ENCODE measurements at places on chromosomes 3 and 15.

DNA sequence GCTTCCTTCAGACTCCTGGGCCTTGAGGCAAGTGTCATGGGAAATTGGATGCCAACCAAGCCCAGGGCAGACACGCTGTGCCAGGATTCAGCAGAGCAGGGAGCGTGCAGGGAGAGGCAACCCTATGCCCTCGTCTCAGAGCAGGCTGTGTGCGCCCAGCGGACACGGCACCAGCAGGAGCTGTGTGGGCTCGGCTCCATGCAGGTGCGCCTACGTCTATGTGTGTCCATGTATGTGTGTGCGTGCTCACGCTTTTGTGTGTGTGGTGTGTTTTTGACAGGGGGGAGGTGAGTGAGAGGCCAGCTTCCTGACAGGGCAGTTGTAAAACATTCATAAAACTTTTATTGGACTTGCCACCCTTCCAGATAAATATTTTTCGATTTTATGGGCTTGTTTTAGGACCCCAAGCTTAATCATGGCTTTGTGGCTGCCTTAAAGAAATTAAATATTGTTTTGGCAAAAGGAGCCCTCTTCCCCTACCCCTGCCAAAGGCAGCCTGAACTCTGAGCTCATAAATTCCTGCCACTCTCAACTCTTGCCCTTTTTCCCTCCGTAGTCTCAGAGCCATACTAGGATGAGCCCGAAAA lies 84.4 kb downstream of the DNAJB8 start:
- DNase-seq: no peak

GRCh38 chr3:49663831-49664230 lies 10.3 kb upstream of the APEH start:
- DNase-seq: no peak

GRCh38 chr3:169145540-169146178 lies 517.9 kb downstream of the MECOM start:
- no peak for DNase-seq

GRCh38 chr15:93803421-93804152 lies 427.8 kb upstream of the MCTP2 start:
- no peak for DNase-seq

DNA sequence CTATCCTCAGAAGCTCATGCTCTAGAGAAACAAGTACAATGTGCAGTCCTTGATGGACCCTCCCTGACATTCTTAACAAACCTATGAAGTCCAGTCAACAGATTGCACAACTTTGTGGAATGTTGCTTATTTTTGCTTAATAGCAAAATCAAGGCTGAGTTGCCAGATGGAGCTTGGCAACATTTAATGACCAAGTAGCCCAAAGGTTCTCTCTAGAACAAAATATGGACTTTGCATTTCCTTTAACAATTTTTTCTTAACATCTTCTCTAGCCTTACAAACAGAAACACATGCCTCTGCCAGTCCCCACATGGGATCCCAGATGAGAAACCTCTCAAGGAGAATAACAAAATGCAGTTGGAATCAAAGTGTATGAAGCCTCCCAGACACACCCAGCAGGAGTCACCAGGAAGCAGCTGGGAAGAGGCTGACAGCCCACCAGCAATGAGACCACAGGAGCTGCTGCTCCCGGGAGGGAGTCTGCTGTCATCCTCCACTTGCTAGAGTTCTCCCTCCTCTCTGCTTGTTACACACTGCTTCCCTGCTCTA lies 422.5 kb upstream of the CDIN1 start:
- DNase-seq: no peak

DNA sequence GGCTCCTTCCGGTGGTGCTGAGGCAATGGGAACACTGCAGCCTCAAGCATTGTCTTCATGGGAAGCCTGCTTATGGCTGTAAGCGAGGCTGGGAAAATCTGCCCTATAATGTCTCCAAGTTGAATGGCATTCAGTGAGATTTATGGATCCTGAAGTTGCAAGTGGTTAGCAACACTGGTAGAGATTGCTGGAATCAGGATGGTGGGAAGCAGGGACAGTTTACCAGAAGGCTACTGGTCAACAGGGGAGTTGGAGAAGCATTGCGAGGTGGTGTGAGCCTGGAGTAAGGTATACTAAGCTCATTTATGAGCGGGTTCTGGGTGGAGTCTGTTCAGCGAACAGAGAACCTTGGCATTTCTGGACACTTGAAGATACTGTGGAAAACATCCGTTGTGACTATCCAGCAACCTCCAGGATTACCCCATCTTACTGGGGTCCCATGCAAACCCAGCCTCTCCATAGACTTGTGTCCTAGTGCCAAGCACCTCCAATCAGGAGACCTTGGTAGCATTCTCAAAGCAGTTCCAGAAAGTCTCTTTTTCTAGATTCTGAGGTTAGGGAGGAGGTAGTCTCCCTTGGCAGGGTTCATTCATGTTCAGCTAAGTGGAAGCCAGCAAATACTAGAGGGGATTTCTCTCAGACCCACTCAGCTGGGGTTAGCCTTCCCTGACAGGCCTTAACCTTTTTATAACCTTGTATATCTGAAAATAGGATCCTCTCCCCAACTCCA lies 7.3 kb downstream of the RPSA start:
- no peak for DNase-seq

- DNase-seq: no peak
Measured at GRCh38 chr3:129506231-129506742, 22.2 kb upstream of the RHO start.

- DNase-seq: no peak
Measured at GRCh38 chr3:49017971-49018706, at the start of gene DALRD3. DALRD3 (minus strand) TSS chr3:49018580; CDS start chr3:49018564, 16 bp downstream.

DNA sequence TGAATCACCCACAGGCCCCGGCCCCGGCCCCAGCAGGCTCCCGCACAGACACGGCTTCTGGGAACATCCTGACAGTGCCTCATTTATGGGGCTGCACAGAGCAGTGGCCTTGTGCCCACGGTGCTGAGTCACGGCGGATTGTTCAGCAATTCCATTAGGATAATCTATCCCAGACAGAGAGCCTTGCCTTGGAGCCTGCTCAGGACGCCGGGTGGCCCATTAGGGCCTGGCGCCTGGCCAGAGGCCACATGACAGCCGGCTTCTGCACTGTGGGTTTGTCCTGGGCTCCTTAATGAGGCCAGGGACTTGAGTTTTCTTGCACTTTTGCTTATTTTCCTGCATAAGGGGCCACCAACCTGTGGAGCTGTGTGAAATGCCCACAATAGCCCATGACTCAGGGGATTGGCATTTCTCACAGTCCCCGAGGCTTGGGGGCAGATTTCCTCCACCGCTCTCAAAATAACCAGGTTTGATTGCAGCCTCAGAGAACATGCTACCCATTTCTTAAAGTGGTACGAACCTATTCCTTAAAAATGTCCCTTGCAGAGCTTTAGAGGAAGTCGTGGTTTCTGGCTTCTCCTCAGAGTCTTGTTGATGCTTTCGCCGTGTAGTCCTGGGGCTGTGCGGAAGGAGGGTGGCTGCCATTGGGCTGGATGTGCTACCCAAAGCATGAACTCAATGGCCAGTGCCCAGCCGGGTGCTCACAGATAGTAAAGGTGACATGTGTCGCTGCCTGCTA lies 19.0 kb downstream of the SYNM start:
- no peak for DNase-seq

- no peak for DNase-seq
Measured at GRCh38 chr15:43648649-43649429, at the start of gene CATSPER2. CATSPER2 (minus strand) TSS chr15:43648844; CDS start chr15:43648061, 783 bp downstream.

DNA sequence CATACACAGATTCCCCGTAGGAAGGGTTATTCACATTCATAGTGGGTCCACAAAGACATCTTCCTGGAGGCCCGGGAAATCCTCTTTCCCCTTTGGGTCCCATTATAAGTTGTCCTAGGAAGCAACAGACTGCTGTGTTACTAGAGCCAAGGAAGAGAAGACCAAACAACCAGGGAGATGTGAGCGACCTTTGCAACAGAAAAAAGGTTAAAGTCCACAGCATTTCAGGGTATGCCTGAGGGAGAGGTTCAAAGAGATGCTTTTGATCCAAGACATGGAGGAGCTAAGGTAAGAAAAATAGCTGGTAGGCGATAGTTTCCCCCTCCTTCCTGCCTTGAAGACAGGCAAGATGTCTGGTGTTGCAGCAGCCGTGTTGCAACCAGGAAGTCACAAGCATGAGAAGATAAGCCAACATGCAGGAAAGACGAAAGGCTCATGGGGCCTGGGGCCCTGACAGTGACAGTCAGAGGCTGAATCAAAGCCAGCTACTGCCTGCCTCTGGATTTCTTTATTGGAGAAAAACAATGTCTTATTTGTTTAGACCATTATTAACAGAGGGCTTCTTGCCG lies 30.9 kb downstream of the EAF1 start:
- DNase-seq: no peak

DNA sequence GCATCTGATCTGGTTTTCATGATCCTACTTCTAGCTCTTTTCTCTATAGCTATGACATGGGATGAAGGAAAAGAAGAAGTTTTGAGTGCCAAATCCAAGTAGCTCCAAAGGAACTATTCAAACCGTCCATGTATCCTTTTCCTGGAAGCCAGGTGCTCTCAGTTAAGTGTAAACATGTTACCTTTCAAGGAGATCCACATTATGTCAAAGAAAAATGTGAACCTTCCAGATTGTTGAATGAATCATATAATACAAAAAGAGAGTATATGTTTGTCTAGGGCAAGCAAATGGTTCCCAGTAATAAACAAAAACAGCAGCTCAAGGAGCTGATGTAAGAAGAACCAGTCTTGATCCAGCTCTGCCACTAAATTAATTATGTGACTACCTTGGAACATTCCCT lies 534.9 kb downstream of the MAGI1 start:
- no peak for DNase-seq

GRCh38 chr3:158717576-158717975 lies 14.7 kb downstream of the RARRES1 start:
- DNase-seq: no peak

DNA sequence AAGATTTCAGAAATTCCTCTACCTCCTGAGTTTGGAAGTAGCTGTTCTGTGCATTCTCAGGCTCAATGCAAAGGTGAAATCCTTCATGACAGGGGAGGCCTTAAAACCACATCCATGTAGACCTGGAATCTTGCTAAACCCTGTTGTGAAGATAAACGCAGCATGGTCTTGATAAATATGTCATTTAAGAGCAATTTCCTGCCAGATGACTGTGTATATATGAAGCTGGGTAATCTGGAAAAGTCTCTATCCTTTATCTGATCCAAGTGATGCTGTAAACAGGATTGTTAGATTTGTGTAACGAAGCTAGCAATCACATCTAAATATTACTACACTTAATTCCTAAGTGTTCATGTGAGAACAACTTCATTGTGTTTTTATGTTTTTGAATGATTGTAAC lies 9.1 kb downstream of the MCTP2 start:
- DNase-seq: no peak

DNA sequence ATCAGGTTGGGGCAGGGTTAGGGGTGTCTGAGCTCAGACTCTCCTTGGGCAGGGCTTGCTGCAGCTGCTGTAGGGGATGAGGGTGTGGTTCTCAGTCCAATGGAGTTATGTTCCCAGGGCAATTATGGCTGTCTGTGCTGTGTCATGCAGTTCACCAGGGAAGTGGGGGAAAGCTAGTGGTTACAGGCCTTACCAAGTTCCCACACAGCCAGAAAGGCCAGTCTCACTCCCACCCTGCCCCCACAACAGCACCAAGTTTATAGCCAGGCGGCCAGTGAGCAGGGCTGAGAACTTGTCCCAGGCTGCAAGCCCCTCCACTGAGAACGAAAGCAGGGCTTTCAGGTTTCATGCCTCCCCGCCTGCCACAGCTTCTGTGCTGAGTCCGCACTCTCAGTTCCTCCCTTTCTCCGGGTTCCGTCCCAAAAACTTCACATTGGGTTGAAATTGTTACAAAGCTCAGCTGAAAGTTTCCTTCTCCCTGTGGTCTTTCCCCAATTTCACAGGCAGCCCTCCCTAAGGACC lies 19.6 kb upstream of the CPOX start:
- no peak for DNase-seq

GRCh38 chr15:70291305-70292075 lies 193.8 kb upstream of the TLE3 start:
- no peak for DNase-seq

GRCh38 chr15:73050561-73051295 lies 1.5 kb upstream of the NEO1 start:
- no peak for DNase-seq

DNA sequence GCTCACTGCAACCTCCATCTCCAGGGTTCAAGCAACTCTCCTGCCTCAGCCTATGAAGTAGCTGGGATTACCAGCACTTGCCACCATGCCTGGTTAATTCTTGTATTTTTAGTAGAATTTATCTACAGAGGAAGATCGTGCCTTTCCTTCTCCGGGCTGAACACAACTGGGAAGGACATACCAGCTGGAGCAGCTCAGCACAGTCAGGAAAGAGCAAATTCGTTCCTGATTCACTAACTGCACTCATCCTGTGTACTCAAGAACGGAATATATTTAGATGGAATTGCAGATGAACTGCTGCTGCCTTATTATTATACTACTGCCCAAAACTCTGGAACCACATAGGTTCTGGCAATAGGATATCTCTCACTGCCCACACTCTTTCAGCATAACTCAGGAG lies 27.1 kb upstream of the P4HTM start:
- no peak for DNase-seq
